ENCODE measurements at places on chromosomes 13 and 19.

DNA sequence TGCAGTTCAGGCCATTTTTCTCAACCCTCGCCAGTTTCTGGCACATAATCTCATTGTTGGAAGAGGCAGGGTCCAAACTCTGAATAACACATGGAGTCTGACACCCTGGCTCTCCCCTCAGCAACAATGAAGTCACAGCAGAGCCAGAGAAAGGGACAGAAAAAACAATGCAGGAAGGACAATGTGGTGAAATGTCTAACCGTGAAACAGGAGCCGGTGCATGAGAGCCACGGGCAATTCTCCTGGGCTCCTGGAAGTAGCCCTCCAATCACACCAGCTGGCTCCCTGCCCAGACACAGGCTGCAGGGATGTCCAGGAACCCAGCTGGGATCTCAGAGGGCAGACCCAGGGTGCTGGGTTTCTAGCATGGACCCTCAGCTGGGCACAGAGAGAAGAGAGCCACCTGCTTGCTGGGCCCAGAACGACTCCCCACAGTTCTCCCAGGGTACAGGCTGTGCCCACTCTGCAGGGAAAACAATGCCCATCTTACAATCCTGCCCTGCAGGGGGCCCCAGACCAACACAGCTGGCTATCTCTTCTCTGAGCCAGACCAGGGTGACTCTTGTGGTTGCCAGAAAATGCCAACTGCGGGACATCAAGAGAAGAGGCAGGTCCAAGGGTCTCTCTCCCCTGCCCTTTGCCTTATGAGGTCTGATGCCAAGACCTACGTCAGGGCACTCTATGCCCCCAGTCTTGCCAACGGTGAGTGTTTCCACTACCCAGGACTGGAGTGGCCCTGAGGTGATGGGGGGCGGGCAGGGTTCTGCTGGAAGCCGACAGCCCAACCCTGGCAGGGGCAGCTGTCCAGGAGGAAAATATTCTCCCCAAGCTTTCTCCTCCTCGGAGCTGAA lies 64.5 kb downstream of the CEBPG start:
- DNase-seq, result no peak

DNA sequence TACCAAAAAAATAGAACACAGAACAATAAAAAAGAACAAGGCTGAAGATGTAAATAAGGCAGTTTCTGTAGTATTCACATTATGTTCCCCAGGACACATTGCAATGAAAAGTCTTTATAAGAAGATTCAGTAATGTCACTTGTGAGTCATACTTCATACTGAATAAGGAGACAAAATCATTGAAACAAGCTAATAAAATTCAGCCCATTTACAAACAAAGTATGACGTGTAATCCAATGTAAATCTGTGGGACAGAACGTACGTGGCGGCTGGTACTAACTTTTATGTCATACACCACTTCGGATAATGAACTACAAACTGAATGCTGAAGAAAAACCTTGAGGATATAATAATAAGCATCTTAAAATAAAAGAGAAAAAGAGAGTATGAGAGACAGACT lies 512.8 kb upstream of the MIR17HG start:
- DNase-seq, result no peak

GRCh38 chr19:861756-862580 lies 2.5 kb downstream of the CFD start:
- DNase-seq, result no peak

GRCh38 chr19:7507884-7508283 lies 8.0 kb upstream of the ZNF358 start:
- DNase-seq, result no peak
